ENCODE measurements at places on chromosomes 4 and X. TPM values are rescaled to one million over a fixed set of nuclear protein-coding genes. Genes with fewer than 3 reads are reported as not detected.

- DNase-seq, result peak; percentile 57
- peak overlapping the region; percentile 86 for H3K27ac ChIP-seq
- H3K36me3 ChIP-seq, result no peaks in the 10 kb centered on the region
- peaks cover 6% of the 10 kb centered on the region for H3K4me1 ChIP-seq
- peak overlapping the region; percentile 86 for H3K4me3 ChIP-seq
Measured at GRCh38 chr4:87219632-87220093, 755 bp downstream of the KLHL8 start.

GRCh38 chr4:86557526-86557925 lies 36.6 kb upstream of the PTPN13 start:
- no peak for DNase-seq
- H3K36me3 ChIP-seq, result no peaks in the 10 kb centered on the region
- no peaks in the 10 kb centered on the region for H3K27me3 ChIP-seq
- no peak overlapping the region for H3K27ac ChIP-seq
- H3K4me1 ChIP-seq, result peaks cover 6% of the 10 kb centered on the region

Gene TGIF2LX
- not detected for total RNA-seq

- H3K36me3 ChIP-seq, result no peaks in the 10 kb centered on the region
- no peak for DNase-seq
- H3K4me3 ChIP-seq, result no peak overlapping the region
- no peaks in the 10 kb centered on the region for H3K27me3 ChIP-seq
- no peaks in the 10 kb centered on the region for H3K4me1 ChIP-seq
- no peak overlapping the region for H3K27ac ChIP-seq
Measured at GRCh38 chr4:108954880-108955279, 192.0 kb upstream of the ETNPPL start.

DNA sequence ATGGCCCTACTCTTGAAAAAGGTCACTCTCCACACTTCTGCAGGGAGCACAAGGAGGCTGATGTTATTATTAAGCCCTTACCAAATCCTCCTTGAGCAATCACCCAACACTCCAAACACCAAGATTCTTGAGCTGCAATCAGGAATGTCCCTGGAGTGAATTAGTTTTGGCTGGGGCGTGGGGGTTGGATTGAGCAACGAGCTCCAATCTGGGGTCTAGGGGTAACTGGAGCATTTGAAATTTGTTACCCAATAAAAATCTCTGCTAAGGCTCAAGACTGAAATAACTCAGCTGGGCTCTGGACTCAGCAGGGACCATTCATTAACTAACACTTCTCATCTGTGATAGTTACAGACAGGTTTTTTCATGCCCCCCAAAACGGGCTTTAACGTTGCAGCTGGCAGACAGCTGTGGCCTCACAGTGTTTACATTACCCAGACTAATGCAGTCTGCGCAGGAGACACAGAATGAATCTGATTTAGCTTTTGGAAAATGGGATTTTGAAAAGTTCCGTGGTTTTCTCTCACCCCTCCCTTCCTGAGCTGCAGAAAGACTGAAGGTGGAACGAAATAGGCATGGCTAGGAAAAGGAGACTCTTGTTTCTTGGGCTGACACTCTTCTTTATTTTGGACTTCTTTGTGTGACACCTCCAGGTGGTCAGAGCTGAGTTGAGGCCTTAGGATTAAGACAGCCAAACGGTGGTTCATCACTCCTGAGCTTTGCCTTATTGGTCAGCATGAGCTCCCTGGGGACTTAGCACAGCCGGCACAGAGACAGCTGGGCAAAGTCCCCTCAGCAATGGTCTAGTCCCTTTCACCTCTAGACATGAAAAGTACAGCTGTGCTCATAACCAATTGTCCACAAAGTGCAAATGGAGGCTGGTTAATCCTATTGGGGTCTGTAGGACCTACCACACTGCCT lies 26.6 kb downstream of the PLAC1 start:
- DNase-seq, result no peak
- no peaks in the 10 kb centered on the region for H3K4me1 ChIP-seq
- H3K36me3 ChIP-seq, result no peaks in the 10 kb centered on the region

Gene CXXC4
- total RNA-seq, result 2.9 TPM

DNA sequence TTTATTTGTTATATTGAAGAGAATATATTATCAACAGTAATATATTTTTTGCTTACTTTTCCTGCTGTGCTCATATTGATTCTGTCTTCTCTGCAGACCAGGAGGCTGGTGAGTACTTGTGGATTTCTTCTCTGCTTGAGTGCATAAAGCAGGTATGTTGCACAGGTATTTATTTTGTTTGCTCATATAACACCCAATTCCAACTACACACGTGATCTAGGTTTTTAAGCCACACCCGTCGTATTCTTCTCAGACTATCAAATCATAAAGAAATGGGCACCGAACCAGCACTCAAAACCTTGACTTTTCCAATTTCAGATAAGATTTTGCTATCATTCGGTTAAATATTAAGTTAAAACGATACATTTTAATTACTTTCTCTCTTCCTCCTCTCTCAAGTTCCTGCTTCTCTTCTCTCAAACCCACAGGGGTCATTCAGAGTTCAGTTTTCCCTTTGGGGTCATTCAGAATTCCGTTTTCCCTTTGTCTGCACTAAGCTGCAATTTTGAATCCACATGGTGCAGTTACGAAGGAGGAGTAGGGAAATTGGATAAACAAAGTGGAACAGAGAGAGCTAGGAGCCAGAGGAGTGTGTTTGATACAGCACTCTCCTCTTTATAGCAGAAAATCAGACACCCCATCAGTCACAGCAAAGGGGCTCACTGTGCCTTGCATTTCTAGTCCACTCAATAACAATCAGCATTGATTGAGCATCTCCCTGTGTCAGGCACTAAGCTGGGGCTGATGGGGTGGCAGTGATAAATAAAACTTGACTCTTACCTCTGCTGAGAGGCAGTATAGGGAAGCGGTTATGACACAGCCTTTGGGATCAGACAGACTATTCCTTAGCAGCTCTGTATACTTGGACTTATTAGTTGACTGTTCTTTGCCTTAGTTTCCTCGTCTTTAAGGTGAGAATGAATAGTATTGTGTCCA lies at the start of gene ADH1C:
Gene ADH1C (minus strand): TSS at position 145 of the 936 bp plus-strand sequence. CDS start 71 bp downstream, at position 74.
- no peak for DNase-seq
- H3K27me3 ChIP-seq, result no peaks in the 10 kb centered on the region
- peak within 1 kb of the TSS; percentile 27 for H3K27ac ChIP-seq
- no peaks in the 10 kb centered on the region for H3K36me3 ChIP-seq
- peaks cover 19% of the 10 kb centered on the region for H3K4me1 ChIP-seq

GRCh38 chrX:101080326-101081124 lies 1.8 kb downstream of the TMEM35A start:
- no peaks in the 10 kb centered on the region for H3K36me3 ChIP-seq
- no peak for DNase-seq
- no peak overlapping the region for H3K4me3 ChIP-seq
- H3K4me1 ChIP-seq, result no peaks in the 10 kb centered on the region
- no peak overlapping the region for H3K27ac ChIP-seq

- no peak overlapping the region for H3K27ac ChIP-seq
- no peaks in the 10 kb centered on the region for H3K27me3 ChIP-seq
Measured at GRCh38 chr4:176259330-176260090, 9.5 kb downstream of the ASB5 start.

DNA sequence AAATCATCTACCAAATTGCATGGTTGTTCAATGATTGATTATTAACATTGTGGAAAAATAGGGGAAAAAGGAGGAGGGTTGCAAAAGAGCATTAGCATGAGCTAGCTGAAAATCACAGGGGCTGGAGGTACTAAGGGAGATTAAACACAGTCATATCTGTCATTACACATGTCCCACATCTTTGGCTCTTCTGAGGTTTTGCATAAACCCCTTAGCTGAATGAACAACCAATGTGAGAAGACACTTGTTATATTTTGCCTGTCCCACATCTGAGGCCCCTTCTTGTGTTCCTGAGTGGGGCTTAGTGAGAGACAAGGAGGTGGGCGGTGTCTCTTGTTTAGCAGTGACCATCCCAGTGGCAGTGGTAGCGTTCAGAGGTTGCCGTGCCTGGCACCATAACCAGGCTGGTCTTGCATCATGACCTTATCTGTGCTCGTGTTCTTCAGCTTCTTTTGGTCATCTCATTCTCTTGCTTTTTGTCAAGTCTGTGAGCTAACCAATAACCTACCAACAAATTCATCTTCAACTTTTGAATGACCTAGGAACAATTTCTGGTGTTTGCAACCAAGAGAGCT lies 95.6 kb downstream of the MID1IP1 start:
- H3K4me1 ChIP-seq, result no peaks in the 10 kb centered on the region
- no peak overlapping the region for H3K27ac ChIP-seq
- no peak overlapping the region for H3K4me3 ChIP-seq

Gene UGT2B15
- total RNA-seq, result 6.0 TPM

- no peaks in the 10 kb centered on the region for H3K4me1 ChIP-seq
- no peaks in the 10 kb centered on the region for H3K36me3 ChIP-seq
- H3K27me3 ChIP-seq, result no peaks in the 10 kb centered on the region
- no peak overlapping the region for H3K4me3 ChIP-seq
Measured at GRCh38 chr4:87516683-87517082, 12.5 kb downstream of the SPARCL1 start.

Gene PPEF1
- total RNA-seq, result not detected

Gene MPP1
- 26.2 TPM for total RNA-seq

DNA sequence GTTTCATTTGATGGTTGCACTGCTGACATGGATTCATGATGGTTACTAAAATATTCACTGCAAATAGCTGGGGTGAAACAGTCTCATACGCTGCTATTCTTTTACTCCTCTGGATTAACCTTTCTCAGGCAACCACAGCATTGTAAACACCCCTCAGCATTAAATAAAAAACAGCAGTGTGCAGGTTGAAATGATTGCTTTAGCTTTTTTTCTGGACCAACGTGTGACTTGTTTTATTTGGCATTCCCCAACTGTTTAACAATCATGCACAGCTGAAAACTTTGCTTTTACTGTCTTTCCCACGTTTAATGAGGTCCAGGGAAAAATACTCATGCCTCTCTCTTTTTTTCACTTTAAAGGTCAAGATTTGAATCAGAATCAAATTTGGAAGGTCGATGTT lies 490.8 kb downstream of the RAPGEF2 start:
- no peaks in the 10 kb centered on the region for H3K36me3 ChIP-seq
- no peak for DNase-seq
- peaks cover 7% of the 10 kb centered on the region for H3K4me1 ChIP-seq
- H3K27ac ChIP-seq, result no peak overlapping the region

DNA sequence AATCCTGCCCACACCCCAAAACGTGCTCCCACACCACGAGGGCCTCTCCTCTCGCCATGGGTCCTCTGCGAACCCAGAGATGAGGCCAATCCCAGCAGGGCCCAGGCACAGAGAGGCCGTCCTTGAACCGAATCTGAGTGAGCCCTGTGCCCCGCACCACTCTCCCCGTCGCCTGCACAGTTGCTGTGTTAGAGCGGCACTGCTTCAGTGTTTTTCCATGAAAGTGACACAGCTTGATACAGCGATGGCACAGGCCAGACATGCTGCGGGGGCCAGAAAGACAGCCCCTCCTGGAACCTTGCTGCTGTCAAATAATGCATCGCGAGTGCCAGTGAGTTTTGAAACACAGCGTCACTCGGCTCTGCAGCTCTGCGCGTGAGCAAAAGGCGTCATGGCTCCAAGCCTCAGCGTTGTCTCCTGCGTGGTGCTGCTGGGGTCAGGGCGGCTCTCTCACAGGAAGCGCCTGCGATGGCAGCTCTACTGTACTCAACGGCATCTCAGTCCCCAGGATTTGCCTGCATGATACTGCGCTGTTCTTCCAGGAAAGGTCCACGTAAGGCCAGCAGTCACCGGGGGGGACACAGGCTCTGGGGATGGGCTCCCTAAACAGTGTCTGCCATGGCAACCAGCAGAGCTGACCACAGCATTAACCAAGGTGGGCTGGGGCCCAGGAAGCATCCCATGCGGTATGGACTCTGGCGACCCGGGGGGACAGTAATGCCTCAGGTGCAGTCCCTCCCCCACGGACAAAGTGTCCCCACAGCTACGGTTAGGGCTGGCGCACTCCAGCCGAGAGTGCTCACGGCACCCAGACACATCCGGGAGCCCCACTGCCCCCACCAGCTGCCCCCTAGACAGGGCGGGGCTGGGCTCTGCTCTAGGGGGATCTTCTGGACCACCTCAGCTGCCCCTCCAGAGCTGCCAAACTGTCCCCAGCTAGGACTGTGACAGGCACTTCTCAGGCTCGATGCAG lies 63.1 kb downstream of the ACOX3 start:
- peaks cover 13% of the 10 kb centered on the region for H3K36me3 ChIP-seq
- H3K4me3 ChIP-seq, result no peak overlapping the region
- H3K27ac ChIP-seq, result no peak overlapping the region
- DNase-seq, result no peak

Gene RHOXF2B
- not detected for total RNA-seq

- no peaks in the 10 kb centered on the region for H3K36me3 ChIP-seq
- no peak overlapping the region for H3K27ac ChIP-seq
- DNase-seq, result no peak
- no peaks in the 10 kb centered on the region for H3K27me3 ChIP-seq
- no peaks in the 10 kb centered on the region for H3K4me1 ChIP-seq
Measured at GRCh38 chr4:134126000-134126560, 75.5 kb downstream of the PABPC4L start.

Gene SSX4B
- not detected for total RNA-seq

DNA sequence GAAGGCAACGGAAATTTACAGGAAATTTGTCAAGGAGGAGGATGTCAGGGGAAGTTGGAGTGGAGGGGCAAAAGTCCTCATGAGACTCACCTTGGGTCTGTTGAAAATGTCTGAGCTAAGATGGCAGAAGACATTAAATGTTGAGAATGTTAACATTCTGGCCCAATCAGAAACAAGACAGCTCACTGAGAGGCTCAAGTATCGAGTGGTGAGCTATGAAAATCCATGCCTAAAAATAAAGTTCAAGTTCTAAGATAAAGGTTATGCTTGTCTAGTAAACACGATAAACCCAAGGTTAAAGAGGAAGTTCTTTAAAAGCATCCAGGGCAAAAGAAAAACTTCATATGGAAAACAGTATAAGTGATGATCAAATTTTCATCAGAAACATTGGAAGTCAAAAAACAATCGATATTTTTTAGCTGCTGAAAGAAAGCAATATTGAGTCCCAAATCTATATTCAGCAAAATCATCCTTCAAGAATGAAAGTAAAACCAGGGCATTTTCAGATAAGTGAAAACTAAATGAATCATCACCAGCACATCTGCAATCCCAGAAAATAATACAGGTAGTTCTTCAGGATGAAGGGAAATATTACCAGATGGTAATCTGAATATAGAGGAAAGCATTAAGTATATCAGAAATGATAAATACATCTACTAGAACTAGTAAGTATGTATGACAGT lies 462.4 kb downstream of the TLL1 start:
- DNase-seq, result no peak
- H3K36me3 ChIP-seq, result no peaks in the 10 kb centered on the region
- H3K27me3 ChIP-seq, result no peaks in the 10 kb centered on the region
- H3K27ac ChIP-seq, result no peak overlapping the region
- H3K4me3 ChIP-seq, result no peak overlapping the region

Gene XAGE1A
- total RNA-seq, result not detected

DNA sequence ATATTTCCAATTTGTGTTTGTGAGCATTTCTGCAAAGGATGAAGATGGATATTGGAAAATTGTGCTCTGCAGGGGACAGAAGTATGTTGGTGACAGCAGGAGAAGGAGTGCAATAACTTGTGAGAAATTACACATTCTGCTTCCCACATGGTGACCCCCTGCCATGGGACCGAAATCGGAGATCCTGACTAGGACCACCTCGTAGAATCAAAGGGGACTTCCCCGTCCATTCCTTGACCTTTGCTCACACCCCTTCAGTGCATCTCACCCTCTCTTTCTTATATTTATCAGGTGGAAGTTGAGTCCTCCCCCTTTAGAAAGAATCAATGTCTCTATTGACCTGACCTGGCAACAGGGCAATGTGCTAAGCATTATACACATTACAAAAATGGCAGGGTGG lies 118.9 kb upstream of the GPC4 start:
- H3K27ac ChIP-seq, result no peak overlapping the region
- no peaks in the 10 kb centered on the region for H3K27me3 ChIP-seq
- H3K4me3 ChIP-seq, result no peak overlapping the region
- DNase-seq, result no peak
- H3K4me1 ChIP-seq, result no peaks in the 10 kb centered on the region
- H3K36me3 ChIP-seq, result no peaks in the 10 kb centered on the region

Gene PDZD4
- total RNA-seq, result 2.4 TPM

All from pancreas (tissue), 10 donors.